CD4-positive, alpha-beta T cell treated with Interleukin-10 for 1 hour (primary cell): ENCODE measurements at places on chromosomes 5 and 9.

GRCh38 chr5:53089481-53089991 lies 20.0 kb downstream of the MOCS2 start:
- DNase-seq: peak; percentile 21

DNA sequence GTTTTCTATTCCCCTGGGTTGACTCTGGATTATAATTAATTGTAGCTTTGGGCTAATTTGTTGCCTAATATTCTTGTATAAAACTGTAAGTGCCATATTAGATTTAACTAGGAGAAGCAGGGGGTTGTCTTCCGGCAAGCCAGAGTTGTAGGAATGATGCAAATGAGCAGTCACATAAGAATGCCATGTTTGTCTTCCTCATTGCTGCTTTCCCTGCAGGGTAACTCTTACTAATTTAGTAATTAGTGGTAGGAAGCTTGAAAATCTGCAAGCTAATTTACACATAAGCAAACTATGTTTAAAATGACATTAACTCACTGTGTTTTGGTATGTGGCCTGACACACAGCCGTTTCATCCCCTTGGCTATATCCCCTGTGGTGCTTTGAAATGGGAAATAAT lies 527.8 kb downstream of the KCTD16 start:
- DNase-seq: no peak

DNA sequence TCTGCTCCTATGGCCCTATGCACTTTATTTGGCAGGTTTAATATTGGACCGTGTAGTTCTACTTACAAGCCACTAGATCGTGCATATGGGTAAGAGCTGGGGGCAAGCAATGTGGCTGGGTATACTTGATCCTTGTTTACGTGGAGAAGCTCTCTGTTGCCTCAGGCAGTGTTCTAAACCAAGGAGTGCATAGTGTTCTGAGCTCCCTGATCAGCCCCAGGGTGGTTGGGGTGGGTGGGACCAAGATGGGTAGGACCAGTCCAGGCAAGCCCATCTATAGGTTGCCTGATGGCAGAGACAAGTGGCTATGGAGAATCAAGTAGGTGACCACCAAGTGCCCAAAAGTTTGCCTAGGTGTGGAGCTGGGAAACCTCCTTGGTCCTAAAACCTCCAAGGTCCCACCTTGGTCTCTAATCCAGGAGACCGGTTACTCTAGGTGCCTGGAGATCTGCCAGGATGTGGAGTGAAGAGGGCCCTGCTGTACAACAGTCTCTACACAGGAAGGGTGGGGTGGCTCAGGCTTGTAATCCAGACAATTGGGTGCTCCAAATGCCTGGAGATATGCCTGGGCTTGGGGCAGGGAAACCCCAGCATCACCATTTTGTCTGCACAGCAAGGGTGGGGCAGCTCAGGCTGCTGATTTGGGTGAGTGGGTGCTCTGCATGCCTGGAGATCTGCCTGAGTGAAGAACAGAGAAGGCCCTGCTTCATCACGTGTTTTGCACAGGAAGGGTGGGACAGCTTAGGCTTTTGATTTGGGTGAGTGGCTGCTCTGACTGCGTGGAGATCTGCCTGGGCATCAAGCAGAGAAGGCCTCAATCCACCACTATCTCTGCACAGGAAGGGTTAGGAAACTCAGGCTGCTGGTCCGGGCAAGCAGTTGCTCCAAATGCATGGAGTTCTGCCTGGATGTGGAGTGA lies 659.8 kb downstream of the TLE4 start:
- no peak for DNase-seq

DNA sequence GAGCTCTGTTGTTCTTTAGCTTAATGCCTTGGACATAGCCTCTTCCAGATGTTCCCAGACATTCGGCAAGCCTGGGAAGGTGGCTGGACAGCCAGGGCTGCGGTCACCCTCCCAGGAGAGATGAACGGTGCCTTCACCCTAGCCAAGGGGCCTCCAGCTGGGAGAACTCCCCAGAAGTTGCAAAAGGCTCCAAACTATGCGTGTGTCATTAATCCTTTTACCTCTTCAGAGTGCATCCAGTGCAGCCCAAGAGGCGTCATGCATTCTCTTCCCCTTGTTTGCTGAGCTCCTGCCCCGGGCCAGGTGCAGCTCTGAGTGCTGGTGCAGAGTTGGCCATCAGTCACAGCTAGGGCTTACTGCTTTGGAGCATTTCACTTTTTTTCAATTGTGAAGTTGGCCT lies 22.8 kb downstream of the HMCN2 start:
- DNase-seq: no peak

GRCh38 chr9:110758201-110758600 lies 89.6 kb downstream of the MUSK start:
- no peak for DNase-seq

DNA sequence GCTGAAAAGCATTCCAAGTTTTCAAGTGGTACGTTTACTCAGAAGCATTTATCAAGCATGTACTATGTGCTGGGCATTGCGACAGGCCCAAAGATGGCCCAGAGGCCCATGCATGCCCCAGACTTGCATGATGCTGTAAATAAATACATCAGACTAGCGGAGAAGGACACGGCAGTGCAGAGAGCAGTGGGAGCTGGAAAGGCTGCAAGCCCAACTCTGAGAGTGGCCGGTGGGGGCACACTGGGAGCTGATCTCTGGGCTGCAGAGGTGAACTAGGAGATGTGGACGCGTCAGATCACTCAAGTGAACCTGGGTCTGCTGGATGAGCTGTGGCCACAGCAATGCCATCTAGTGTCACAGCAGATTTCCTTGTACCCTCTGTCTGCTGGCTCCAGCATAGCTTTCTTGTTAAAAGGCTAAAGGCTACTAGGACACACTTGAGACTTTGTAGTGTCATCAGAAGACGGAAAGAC lies 246.9 kb downstream of the FANCC start:
- DNase-seq: no peak

- DNase-seq: no peak
Observed at GRCh38 chr5:102536323-102536928, 37.6 kb upstream of the SLCO6A1 start.

- DNase-seq: no peak
Observed at GRCh38 chr9:94995048-94995693, 268.7 kb downstream of the AOPEP start.

- DNase-seq: no peak
Observed at GRCh38 chr5:124951661-124952060, 205.2 kb upstream of the ZNF608 start.

- peak; percentile 37 for DNase-seq
Observed at GRCh38 chr9:99012957-99013512, 69.3 kb downstream of the COL15A1 start.

GRCh38 chr9:135300346-135301141 lies 179.0 kb upstream of the PPP1R26 start:
- DNase-seq: no peak

GRCh38 chr9:85417674-85418073 lies 324.1 kb downstream of the AGTPBP1 start:
- DNase-seq: no peak

DNA sequence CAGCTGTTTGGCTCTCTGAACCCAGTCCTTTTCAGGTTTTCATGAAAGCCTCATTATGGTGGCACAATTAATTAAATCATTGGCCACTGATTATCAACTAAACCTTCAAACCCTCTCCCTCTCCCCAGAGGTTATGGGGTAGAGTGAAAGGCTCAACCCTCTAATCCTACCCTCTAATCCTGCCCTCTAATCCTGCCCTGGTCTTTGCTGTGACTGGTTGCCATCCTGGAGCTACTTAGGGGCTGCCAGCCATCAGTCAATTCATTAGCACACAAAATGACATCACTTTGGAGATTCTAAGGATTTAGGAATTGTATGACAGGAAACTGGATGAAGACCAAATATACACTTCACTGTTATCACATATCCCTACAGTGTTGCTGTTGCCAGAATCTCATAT lies 36.1 kb downstream of the ANKS6 start:
- no peak for DNase-seq

GRCh38 chr5:179836225-179837019 lies 15.7 kb downstream of the SQSTM1 start:
- DNase-seq: peak; percentile 77

GRCh38 chr9:4422495-4422894 lies 67.8 kb upstream of the SLC1A1 start:
- DNase-seq: no peak

- DNase-seq: no peak
Observed at GRCh38 chr5:150487199-150488061, 20.5 kb upstream of the NDST1 start.
